ENCODE measurements at places on chromosomes 4 and X.

GRCh38 chr4:67019686-67020437 is 525.4 kb downstream of the CENPC start:
- DNase-seq: no peak

DNA sequence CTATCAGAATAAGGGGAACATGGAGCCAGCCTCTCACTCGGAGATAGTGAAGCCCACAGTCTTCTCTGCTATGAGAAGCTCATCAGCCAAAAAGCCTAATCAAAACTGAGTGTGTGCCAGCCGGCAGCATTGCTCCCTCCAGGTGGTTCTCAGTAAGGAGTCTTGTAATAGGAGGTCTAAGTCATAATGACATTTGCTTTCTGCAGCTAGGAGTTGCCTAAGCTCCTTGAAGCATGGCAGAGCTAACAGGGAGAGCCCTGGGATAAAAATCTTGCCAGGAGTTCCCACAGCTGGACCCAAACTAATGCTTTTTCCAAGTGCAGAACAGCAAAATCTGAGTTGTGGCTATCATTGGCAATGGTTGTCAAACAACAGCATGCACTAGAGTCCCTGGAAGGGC is 245.2 kb downstream of the SPATA18 start:
- DNase-seq: no peak

DNA sequence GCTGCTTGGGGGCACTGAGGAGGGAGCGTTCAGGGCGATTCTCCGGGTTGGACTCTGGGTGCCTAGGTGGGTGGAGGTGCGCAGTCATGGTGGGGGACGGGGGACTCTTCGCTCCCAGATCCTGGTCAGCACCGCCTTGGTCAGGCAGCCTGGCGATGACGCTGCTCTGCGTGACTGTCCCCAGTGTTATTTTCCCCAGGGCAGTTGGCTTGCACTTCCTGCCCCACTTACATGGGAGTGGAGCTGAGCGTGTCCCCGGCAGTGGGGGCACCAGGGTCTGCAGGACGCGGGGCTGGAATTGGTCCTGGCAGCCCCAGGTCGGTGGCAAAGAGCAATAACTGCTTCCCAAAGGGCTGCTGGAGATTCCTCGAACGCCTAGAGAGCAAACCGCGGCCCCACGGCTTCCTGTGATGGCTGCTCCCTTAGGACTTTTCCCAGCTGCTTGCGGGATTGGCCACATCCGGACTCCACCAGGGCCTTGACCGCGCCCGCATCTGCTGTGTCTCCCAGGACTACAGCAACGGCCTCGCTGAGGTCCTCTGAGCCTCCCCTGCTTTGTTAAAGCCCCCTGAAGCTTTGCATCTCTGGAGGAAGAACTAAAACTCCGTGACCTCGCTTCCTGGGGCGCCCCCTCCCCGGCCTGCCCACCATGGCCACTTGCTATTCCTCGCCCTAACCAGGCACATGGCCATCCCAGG is 35.3 kb upstream of the GPR78 start:
- peak; percentile 87 for DNase-seq

GRCh38 chrX:24169211-24169610 is 19.7 kb downstream of the ZFX start:
- DNase-seq: peak; percentile 24

GRCh38 chr4:139643042-139643895 is 22.4 kb upstream of the MGST2 start:
- no peak for DNase-seq

DNA sequence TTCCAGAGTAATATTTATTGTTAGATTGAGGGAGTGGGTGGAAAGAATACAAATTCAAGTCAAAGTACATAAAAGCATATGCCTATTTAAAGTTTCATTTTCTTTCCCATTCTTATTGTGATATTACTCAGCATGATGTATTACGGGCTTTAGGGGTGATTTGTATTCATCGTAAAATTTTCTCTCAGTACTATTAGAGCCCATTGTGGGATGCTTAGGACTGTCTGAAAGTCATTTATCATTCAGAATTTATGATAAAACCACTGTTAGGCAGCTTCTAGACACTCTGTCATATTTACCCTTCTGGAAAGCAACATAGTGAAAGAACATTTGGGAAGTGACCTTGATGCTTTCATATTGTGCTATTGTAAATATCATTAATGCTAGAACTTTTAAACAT is 45.9 kb downstream of the AGA start:
- DNase-seq: no peak

DNA sequence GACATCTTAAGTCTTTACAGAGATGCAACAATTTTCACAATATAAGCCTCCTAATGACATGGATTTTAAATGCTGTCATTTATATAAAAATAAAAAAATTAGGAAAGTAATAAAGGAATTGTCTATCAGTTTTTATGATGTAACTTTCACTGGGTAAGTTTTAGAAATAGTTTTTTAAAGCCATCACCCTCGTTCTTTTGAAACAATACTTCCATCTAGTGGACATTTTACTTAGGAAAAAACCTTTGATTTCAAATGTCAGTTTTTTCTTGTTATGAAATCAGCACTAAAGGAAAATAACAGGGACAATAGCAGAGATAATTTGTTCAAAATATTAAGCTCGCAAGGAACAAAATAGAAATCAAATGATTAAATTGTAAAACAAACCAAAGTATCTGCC is 24.3 kb upstream of the NDNF start:
- DNase-seq: peak; percentile 28

DNA sequence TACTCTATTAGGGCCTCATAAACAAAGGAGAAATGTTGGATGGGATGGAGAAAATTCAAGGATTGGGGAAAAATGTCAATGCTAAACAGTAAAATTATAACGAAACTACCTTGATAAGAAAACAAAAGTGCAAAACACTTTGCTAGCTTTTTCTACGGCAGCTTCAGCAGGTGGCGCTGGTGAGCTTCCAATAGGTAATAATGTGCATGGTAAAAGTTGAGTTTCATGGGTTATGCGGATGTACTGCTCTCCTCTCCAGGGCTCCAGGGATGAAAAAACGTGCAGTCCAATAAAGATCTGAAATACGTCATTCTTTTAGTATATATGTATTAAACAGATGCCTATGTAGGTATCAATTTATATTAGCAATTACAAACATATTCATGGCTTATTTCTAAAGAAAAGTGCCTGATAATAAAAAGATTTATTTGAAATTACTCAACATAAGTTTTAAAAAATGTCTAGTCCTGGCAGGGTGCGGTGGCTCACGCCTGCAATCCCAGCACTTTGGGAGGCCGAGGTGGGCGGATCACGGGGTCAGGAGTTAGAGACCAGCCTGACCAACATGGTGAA is 239.6 kb downstream of the GRXCR1 start:
- DNase-seq: peak; percentile 72

GRCh38 chr4:139669335-139669734 is 3.7 kb downstream of the MGST2 start:
- no peak for DNase-seq

DNA sequence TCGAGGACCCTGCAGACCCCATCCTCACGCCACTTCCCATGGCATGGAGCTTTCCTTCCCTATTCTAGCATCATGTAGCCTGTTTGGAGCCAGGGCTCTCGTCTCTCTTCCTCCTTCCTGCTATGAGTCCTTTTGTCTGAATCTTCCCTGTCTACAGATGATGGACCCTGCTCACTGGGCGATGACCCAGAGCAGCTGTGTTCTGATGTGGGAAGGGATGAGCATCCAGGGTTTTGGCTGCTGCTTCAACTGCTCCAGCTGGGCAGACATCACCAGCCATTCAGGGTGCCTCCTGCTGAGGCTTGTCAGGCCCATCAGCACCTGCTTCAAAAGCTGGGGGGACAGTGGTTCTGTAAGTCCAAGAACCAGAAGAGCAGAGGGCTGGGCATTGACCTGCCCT is 3.2 kb upstream of the CCKAR start:
- no peak for DNase-seq

- no peak for DNase-seq
These were observed 229.4 kb upstream of the GATB start for GRCh38 chr4:151990201-151990600.

DNA sequence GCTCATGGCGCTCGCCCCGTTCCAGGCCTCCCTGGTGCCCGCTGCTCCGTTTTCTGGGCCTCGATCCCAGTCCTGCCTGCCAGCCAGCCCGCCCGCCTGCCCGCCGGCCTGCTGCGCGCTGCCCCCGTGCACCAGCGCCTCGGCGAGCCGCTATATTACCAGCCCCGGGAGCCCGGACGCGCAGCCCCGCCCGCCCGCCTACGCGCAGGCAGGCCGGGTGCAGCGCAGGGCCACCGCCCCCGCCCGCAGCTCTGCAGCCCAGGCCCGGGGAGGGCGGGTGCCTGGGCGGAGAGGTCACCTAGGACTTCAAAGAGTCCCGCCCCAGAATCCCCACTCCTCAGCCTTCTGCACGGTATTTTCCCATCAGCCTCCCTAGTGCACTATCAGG is at the start of gene MAOB:
MAOB (minus strand) TSS at position 157 of the 388 bp plus-strand sequence; CDS start at position 6, 151 bp downstream.
- peak; percentile 1 for DNase-seq

GRCh38 chr4:7161721-7162214 is 30.6 kb upstream of the SORCS2 start:
- no peak for DNase-seq

- no peak for DNase-seq
These were observed 385.9 kb downstream of the GLUD2 start for GRCh38 chrX:121433289-121433688.

DNA sequence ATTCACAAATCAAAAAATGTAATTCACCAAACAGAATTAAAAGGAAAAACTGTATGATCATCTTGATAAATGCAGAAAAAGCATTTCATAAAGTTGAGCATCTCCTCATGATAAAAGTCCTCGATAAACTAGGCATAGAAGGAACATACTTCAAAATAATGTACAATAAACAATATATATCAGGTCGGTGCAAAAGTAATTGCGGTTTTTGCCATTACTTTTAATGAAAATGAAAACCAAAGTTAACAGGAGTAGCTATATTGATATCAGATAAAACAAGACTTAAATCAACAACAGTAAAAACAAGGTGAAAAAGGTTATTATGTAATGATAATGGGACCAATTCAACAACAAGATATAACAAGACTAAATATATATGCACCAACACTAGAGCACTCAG is 372.1 kb downstream of the RAB28 start:
- no peak for DNase-seq

GRCh38 chr4:100986360-100986868 is 360.9 kb downstream of the PPP3CA start:
- no peak for DNase-seq

DNA sequence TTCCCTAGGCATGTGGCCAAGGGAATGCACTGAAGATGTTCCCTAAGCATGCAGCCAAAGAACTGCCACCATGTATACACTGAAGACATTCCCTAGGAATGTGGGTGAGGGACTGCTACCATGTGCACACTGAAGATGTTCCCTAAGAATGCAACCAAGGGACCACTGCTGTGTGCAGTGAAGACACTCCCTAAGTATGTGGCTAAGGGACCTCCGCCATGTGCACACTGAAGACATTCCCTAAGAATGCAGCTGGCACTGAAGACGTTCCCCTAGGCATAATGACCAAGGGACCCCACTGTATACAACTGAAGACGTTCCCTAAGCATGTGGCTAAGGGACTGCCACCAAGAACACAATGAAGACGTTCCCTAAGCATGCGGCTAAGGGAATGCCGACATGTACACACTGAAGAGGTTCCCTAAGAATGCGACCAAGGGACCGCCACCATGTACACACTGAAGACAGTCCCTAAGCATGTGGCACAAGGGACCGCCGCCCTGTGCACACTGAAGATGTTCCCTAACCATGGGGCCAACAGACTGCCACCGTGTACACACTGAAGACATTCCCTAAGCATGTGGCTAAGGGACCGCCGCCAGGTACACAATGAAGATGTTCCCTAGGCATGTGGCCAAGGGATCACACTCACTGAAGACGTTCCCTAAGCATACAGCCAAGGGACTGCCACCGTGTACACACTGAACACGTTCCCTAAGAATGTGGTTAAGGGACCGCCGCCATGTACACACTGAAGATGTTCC is 25.6 kb downstream of the DHRSX start:
- DNase-seq: no peak

DNA sequence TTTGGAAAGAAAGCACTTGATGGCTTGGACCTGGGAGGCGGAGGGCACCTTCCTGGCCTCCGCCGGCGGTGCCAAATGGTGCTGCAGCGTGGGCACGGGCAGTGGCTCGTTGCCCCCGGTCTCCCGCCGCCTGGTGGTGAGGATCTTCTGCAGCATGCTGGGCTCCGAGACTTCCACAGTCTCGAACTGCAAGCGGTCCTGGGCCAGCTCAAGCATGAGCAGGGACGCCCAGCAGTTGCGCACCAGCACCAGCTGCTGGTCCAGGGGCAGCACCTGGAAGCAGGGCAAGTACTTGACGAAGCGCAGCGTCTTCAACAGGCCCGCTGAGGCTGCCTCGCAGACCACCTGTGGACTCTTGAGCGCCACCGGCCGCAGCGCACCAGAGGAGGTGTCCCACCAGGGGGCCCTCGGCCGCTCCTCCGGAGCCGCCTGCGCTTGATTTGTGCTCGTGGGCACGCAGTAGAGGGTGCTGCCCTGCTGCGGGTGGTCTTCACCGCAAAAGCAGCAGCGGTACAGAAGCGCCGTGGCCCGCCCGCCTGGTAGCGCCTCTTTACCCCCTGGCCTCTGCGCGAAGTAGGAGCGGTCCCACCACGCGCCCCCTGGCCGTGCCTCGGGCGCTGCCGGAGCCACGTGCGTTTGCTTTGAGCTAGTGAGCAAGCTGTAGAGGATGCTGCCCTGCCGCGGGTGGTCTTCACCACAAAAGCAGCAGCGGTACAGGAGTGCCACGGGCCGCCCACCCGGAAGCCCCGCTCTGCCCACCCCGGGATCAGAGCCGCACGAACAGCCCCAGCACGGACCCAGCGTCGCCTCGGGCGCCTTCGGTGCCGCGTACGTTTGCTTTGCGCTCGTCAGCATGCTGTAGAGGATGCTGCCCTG is 689 bp downstream of the NR0B1 start:
- no peak for DNase-seq

- DNase-seq: no peak
These were observed 140.6 kb upstream of the ARX start for GRCh38 chrX:25156323-25156722.

GRCh38 chrX:72045552-72046277 is 86.0 kb downstream of the RTL5 start:
- no peak for DNase-seq

DNA sequence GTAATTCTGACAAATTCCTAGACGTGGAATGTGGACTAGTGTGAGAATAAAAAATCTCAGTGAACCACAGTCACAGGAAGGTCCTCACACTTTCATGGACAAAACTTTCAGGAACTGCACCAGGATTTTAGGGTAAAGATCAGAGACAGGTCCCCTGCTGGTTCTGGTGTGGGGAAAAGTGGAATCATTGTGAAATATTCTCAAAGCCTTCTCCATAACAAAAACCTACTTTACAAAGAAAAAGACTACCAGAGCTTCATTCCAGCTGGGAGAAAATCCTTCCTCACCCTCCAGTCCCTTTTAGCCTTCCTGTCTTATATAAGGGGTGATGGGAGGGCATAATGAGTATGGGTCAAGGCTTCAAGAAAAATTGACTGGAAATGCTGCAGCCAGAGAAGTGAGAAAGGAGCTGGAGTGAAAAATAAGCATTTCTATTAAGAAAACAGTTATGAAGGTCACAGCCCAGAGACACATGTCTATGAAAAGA is 325.8 kb downstream of the ARAP2 start:
- no peak for DNase-seq

DNA sequence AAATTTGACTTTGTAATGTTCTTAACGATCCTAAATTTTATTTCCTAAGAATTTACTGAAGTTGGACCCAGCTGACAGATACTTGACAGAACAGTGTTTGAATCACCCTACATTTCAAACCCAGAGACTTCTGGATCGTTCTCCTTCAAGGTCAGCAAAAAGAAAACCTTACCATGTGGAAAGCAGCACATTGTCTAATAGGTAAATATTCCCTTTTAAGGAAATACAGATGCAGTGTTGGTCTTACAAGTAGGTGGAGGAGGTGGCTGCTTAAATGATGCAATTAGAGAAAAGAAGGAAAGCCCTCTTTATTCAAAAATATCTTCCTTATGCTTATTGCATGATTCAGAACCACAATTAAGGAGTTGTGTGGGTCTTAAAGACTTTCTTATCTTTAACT is 73.5 kb downstream of the RS1 start:
- DNase-seq: no peak
